ENCODE measurements at places on chromosomes 12 and 14.
A peak's percentile ranks its signal among the peaks of the same experiment; 100 is the strongest.

DNA sequence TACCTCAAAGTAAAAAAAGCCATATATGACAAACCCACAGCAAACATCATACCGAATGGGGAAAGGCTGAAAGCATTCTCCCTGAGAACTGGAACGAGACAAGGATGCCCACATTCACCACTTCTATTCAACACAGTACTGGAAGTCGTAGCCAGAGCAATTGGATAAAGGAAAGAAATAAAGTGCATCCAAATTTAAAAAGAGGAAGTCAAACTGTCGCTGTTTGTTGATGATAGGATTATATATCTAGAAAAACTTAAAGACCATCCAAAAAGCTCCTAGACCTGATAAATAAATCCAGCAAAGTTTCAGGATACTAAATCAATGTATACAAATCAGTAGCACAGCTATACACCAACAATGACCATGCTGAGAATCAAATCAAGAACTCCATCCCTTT, 5.2 kb downstream of the NDUFA12 start:
- DNase-seq: no peak

DNA sequence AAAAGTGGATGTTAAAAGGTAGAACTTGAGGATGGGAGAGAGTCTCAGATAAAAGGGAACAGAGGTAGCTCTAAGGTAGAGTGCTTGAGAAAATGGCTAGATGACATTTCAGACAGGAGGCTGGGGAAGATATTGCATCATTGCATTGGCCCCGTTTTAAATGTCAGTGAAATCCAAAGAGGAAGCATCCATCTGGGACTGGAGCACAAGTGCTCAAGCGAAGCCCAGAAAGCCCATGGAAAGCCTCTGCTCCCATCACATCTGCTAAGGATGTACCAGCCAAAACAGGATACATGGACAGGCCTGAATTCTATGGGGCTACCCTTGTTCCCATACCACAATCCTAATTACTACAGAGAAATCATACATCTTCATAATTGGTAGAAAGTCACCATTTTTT, 581.5 kb upstream of the TMEM132C start:
- DNase-seq: no peak

DNA sequence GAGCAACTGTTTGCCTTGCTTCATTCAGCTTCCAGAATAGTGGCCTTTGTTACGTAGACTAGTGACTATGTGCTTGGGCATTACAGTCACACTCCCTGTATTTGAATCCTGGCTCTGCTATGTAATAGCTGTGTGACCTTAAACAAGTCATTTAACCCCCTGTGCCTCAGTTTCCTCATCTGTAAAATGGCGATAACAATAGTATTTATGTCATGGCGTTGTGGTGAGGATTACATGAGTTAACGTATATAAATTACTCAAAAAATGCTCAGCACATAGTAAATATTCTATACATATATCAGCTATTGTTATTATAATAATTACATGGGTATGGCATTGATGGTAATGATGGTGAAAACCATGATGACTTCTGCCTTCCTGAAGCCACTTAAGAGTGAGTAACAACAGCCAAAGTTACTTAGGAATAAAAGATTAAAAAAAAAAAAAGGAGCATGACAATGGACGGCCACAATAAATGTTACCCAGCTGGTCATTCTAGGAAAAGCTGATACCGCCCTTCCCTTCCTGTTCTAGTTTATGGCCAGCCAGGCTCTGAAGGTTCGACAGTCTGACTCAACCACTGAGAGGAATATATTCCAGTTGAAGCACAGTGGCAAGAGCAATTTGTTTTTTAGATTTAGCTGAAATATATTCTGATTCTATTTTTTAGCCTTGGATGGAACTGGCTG, 9.9 kb upstream of the ADIPOR2 start:
- DNase-seq: no peak

DNA sequence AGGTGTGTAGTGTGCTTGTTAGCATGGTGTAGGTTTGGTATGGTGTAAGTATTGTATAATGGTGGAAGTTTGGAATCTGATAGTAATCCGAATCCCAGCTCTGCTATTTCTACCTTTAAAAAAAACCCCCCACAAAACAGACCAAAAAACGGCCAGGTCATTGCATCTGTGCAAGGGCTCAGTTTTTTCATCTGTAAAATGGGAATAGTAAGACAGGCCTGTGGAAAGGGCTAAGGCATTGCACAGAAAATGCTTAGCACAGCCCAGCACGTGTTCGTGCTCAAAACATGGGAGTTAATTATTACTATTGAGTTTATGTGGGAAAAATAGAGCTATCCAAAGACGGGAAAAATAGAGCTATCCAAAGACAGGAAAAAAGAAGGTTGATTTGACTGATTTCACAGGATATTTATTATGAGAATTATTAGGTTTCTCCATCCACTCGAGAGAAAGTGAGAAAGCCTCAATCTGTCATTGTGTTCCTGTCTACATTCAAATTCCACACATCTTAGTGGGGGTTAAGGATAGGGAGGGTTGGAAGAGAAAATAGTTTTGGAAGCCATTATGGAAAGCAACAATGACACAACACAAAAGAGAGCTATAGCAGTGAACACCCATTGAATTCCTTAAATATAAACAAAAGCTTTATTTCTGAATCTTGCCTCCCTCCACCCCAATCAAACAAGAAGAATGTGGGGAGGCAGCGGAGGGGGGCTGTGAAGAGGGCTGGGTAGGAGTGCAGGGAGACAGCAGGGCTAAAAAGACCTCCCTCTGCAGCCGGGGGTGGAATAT, 126.8 kb upstream of the MAX start:
- DNase-seq: no peak

DNA sequence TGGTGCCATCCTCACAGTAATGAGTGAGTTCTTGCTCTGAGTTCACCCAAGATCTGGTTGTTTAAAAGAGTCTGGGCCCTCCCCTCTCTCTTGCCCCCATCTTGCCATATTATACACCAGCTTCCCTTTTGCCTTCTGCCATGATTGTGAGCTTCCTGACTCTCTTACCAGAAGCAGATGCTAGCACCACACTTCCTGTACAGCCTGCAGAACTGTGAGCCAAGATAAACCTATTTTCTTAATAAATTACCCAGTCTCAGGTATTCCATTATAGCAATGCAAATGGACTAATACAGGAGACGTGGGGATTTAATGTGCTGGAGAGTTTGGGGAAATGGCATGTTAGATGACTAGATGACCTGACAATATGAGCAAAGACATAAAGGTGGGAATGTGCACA, 12.8 kb downstream of the SLC4A8 start:
- DNase-seq: no peak

DNA sequence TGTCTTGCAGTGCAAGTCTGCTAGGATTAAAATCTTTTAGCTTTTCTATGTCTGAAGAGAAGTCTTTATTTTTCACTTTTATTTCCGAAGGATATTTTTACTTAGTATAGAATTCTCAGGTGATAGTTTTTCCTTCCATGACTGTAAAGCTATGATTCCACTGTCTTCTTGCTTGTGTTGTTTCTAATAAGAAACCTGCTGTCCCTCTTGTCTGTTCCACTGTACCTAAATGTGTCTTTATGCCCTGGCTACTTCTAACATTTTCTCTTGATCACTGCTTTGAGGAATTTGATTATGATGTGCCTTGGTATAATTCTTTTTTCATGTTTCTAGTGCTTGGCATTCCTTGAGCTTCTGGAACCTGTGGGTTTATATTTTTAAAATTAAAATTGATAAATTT, 228.7 kb downstream of the CACNA1C start:
- no peak for DNase-seq

DNA sequence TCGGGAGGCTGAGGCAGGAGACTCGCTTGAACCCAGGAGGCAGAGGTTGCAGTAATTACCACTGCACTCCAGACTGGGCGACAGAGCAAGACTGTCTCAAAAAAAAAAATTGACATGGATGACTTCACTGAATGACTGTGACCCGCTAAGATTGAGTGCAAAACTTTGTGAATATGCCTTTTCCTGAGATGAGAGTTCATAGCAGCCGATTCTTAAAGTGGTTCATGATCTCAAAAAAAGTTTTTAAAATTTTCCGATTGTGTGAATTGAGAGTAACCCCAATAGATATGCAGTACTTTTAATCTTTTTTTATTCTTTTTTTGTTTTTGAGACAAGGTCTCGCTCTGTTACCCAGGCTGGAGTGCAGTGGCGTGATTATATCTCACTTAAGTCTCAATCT, 1.2 kb downstream of the TCTN1 start:
- DNase-seq: no peak

- no peak for DNase-seq
Measured at GRCh38 chr14:19974844-19975243, 547 bp upstream of the OR4K15 start.

GRCh38 chr12:117547209-117547608, 185.8 kb upstream of the NOS1 start:
- no peak for DNase-seq

DNA sequence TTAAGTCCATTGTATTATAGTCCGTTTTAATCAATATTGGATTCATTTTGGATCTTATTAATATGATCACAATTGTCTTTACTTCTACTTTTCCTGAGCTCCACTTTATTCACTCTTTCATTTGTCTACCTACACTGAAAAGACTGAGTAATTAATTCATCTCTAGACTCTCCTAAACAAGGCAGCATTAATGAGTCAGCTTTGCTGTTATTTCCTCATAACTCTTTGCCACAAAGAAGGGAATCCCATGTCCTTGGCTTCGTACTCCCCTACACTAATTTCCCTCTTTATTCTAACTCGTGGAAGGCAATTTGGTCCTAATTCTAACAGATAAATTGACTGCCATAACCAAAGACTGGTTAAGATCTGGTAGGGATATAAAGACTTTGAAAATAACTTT, 91.9 kb downstream of the ARMH4 start:
- DNase-seq: no peak

GRCh38 chr12:95943330-95943842, at the start of gene AMDHD1:
Gene AMDHD1 (plus strand): TSS chr12:95943331. CDS start chr12:95943399, 68 bp downstream.
- peak; percentile 82 for DNase-seq

GRCh38 chr12:116924558-116925453, 14.1 kb downstream of the FBXW8 start:
- peak; percentile 48 for DNase-seq

DNA sequence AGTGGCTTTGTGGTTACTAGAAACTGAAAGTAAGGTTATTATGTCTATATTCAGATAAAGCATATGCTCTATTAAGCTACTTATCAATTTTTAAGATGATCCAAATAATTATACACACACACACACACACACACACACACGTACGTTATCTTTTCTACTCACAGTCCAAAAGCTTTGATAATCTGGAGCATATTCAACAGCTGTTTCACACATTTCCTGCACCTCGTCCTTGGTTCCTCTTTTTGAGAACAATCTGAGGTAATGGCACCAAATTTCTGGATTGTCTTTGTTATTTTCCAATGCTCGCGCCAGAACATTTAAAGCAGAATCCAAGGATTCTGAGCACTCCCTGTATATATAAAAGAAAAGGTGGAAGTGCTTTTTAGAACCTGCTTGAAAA, 37.5 kb downstream of the ZFC3H1 start:
- no peak for DNase-seq
